Daoy (cell line): ENCODE measurements at places on chromosomes 2 and 18. TPM values are rescaled to one million over a fixed set of nuclear protein-coding genes. Genes with fewer than 3 reads are reported as not detected.

GRCh38 chr18:63379639-63379962, 12.6 kb upstream of the KDSR start:
- DNase-seq, result no peak

DNA sequence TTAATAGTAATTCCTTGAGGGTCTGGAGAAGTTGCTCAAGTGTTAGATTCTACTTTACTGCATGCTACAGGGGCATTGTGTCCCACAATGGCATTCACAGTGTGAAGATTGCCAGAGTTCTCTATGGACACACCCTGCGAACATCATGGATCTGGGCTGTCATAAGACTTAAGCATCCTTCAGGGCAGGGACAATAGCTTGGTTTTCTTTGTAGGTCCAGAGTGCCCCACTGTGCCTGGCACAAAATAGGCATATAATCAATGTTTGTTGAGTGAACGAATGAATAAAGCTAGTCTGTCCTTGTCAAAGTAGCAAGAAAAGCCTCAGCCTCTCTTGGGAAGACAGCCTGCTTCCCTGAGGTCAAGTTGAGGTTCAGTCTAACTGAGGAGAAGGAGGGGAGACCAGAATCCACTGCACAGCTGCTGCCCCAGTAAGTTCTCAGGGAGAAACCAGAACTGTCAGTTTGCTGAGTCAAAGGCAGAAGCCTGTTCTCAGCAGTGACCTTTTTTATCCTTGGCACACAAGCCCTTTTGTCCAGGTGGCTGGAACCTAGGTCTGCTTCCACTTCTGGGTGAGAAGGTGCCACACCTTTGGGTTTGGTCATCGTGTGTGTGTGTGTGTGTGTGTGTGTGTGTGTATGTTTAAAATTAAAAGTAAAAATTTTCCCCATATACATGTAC, 15.0 kb downstream of the INPP4A start:
- DNase-seq, result no peak

- DNase-seq, result no peak
Measured at GRCh38 chr2:7264791-7265190, 347.6 kb downstream of the RNF144A start.

MARS2 gene
- total RNA-seq, result 7.7 and 8.5 TPM in 2 replicates

SEPTIN2 gene
- 244 and 328 TPM in 2 replicates for total RNA-seq
